Activated CD4-positive, CD25-positive, alpha-beta regulatory T cell treated with anti-CD3 and anti-CD28 coated beads, Interleukin-2, amount 50 U/mL, for 16 hours (primary cell): ENCODE measurements at places on chromosomes 3 and 15.

DNA sequence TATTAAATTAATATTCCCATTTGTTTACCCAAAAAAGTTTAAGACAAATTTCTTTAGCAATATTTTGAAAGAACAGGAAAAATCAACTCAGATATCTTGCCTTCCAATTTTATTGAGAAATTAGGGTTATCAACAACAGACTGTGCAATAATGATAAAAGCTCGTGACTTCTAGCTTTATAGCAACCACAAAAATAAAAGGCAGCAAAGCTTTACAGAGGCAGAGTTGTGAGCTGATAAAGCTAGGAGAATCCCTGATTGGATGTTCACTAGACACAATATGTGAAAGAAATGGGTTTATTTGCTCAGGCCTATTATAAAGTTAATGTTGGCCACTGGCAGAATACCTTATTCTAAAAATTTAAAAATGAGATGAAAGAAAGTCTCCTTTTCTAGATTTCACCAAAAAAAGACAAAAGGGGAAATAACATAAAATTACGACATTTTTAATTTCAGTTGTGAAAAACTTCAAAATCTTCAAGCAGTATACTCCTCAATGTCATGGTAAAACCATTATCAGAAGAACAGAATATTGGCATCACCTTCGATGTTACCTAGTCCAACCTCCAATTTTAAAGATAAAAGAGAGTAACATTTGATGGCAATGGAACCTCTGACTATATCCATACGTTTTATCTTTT is 2.8 kb downstream of the VPS13C start:
- DNase-seq = no peak

DNA sequence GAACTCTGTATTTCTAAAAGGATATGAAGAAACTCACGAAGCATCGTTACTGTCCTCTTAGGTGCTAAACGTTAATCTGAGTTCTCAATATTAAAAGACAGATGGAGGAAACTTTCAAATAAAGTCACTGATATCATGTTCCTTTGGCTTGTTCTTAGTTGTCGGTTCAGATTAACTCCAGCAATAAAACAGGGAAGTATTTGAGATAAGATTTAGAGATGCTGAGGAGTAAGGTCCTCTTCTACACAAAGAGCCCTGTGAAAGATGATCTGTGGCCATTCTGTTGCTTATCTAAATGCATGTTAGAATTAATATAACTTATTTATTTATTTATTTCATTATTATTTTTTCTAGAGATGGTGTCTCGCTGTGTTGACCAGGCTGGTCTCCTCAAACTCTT is 19.2 kb downstream of the AKAP13 start:
- DNase-seq = no peak

DNA sequence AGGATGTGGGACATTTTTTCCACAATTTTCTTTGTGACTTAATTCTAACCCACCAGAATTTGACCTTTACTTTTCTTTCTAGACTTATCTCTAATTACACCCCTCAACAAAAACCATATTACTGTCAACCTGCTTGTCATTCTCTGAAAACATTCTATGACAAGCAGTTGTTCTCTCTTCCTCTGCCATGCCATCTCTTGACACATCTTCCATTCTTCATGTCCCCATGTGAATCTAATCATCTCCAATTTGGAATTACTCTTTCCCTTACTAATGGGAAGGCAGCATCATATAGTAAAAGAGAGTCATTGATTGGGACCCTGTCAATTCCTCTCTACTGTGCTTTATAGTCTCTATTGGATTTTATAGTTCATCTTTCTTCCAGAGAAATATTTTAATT is 61.3 kb upstream of the P2RY1 start:
- DNase-seq = no peak

DNA sequence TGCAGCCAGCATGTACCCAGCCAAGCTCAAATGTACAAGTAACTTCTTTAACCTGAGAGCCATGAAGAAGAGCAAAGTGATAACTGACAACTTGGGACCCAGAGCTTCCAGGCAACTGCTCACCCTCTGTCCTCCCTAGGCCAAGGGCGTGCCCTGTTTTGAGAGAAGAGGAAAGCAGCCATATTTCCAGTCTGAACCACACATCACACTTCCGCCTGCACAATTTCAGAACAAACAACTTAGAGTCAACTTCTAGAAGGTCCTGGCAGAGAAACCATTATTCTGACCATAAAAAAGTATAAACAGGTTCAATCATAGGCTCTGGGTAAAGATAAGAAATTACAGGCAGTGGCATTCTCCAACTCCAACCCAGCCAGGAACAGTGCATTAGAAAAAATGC is 50.1 kb downstream of the ITGB5 start:
- no peak for DNase-seq

DNA sequence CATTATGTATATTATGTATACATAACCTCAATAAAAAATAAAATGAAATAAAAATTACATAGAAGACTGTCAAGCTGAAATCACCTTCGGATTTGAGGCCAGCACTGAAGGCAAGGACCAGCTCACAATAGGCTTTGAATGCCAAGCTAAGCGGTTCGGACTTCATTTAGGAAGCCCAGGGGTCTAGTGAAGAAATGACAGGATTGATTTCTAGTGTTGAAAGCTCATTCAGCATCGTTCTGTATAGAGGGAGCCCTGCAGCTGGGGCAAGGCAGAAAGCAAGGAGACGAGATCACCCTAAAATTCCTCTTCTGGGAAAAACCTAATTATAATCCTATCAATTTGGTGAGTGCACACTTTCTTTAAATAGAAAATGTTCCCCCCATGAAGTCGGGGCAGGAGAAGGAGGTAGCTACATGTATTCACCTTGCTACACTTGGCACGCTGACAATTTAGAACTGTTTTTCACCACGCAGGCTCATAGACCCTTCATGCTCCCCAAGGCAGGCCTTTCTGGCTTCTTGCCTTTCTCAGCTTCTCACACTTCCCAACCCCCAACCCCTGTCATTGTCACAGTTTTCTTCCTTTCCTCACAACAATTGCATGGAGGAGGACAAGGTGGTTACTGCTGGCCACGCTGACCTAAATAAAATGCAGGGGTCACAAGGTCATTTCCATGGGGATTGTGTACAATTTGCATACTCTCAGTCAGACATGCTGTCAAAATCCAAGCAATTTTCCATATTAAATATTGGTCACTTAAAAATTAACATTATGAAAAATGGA is 44.4 kb upstream of the SSR3 start:
- no peak for DNase-seq

- no peak for DNase-seq
These were observed 38.4 kb downstream of the MAP2K1 start for GRCh38 chr15:66424963-66425612.

DNA sequence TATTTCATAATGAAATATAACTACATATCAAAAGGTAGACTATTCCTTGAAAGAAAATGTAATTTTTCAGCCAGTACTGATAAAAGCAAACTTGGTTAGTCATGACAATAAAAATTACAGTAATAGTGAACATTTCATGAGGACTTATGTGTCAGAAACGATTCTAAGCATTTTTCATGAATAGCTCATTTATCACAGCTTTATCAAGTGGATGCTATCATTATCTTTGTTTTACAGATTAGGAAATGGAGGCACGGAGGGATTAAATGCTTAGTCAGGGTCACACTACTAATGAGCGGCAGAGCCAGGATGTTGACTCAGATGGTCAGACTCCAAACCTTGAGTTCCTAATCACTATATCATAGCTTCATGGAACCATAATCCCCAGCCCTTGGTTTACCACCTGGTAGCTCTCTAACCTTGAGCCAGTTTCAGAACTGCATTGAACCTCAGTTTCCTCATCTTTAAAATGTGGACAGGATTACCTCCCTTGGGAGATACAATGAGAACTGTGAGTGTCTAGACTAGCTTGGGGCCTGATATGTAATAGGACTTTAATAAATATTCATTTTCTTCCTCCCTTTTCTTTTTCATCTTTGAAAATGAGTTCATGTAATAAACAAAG is 85.4 kb downstream of the TNIK start:
- DNase-seq = no peak

GRCh38 chr3:86794361-86795065 is 196.4 kb downstream of the VGLL3 start:
- no peak for DNase-seq

- no peak for DNase-seq
These were observed 39.2 kb downstream of the MBNL1 start for GRCh38 chr3:152307829-152308474.

DNA sequence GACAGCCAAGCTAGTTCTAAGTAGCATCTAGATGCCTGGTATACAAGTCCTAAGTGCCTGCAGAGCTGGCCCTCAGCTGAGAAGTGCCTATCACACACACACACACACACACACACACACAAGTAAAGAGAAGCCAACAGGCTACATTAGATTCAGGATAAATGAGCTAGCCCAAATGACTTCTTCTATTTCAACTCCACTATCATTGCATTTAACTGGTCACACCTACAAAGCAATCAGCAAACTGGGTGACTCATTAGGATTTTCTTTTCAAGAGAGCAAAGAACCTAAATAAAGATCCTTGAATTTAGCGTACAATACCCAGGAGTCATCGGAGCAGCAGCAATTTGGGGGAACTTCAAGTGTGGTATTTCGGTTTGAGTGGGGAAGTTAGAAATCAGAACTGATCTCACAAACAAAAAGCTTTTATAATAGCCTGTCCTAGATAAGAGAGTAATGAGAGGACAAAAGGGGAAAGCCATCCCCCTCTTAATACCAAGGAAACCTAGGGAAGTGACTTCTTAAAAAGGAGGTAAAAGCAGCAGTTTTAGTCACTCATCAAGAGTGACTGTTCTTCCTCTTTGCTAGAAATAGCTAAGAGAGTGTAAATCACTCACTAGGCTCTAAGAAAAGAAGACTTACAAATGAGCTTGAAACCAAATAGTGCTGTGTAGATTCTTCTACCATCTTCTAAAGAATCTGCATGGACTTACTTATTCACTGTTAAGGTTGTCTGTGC is 112.7 kb downstream of the TNIK start:
- no peak for DNase-seq

GRCh38 chr15:32701863-32702262 is 15.9 kb upstream of the GREM1 start:
- DNase-seq = no peak

DNA sequence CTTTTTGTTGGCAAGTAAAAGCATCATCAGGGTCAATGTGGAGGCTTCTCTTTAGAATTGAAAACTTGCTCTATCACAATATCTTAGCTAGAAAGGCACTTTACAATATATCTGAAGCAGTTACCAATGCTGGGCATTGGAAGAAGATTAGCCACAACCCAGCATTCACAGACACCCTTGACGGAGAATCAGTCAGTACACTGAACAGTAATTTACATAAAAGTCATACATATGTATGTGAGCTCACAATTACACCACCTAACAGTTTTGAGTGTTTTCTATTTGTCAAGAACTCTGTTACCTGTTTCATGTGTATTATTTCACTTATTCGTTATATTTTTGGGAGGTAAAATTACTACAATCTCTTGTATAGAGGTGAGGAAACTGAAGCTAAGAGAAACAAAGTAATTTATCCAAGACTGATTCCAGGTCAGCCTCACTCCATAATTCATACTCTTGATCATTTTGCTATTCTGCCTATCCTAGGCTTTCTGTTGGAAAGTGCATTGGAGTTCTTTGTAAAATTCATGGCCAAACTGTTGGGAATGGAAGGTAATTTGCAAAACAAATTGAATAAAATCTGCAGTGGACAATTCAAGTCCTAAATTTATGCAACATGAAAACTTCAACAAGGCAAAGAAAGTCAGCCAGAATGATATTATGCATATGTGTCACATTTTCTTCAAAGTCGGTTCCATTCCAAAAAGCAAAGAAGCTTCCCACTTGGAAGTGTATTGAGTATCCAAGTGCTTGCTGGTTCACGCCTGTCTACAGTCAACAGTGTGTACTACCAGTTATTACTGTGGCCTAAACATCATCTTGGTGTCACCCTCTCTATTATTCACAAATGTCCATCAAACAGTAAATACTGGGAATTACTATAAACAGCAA is 223.7 kb upstream of the SEMA6D start:
- DNase-seq = no peak

DNA sequence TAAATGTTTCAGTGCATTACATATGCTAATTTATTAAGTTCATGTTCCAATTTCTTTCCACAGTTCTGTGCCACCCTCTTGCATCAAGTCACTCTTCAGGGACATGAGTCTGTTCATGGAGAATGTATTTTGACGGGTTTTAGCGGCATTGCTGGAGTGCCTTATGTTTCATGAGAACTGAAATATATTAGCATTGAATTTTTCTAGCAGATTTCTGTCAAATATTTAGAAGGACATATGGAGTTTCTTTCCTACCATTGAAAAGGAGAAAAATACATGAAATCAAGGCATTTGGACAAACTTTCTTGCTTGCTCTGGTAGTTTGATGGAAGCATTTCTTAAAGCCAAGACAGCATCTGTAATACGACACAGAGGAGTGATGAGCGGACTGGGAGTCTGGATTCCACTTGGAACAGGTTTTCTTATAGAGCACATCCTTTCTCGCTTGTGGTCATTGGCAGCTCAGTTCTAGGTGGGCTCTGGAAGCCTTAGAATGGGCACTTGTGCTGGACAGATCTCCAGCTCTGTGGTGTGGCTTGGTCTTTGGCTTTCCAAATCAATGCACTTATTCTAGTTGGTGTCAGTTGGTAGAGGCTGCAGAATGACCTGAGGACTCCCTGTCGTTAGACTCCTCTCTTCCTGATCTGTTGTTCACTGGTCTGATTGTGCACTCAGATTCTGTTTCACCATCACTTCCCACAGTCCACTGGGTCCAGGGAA is 84.6 kb upstream of the EIF1B start:
- no peak for DNase-seq

DNA sequence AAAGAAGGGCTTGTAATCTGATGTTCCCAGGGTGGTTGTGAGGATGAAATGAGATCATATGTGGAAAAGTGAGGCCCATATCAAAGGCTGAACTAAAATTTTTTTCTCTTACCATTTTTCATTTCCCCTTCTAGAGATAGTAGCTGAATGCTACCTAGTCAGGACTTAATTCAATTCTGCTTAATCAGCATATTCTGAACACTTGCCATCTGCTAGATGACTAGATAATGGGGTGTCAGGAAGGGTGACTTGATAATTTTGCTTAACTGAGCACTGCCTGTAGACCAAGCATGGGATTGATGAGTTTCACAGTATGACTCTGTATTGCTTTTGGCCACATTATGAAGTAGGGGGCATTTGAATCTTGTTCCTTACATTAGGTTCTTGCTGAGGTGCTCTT is 136.2 kb downstream of the CHST2 start:
- DNase-seq = no peak
